ENCODE measurements at places on chromosomes 3 and 15. TPM values are rescaled to one million over a fixed set of nuclear protein-coding genes. Genes with fewer than 3 reads are reported as not detected.

GRCh38 chr15:80709542-80709941 lies 14.4 kb downstream of the ABHD17C start:
- DNase-seq = no peak
- H3K4me3 ChIP-seq = no peak overlapping the region
- H3K27me3 ChIP-seq = no peaks in the 10 kb centered on the region
- H3K36me3 ChIP-seq = no peaks in the 10 kb centered on the region

DNA sequence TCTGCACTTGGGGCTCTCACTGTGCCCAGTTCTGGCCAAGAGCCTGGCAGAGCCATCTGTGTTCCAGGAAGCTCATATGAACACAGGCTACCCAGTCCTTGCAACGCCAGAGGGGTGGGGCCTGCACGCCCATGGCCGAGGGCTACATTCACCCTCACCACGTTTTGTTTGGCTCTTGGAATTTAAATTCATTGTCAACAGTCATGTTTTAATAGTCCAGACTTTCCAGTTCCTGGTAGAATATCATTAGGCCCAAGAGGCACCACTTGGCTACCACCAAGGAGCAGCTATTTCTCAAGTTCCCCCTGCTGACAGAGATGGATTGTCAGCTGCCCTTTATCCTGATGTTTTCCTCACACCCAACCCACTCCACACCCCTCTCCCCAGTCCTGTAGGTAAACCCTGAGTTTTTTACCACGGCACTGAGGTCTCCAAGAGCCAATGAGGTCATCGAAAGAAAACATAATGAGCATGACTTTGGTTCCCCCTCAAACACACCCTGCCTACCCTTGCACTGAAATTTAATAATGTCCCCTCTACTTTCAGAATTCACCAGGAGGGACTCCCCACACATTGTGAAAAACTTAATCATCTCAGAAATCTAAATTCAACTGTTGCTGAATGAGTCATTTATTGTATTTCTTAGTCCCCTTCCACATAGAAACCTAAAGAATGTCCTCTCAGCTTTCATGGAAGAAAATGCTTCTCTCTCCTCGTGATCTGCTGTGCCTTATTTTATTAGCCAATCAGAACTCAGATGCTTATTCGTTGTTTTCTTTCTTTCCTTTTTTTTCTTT lies 125.1 kb downstream of the SHQ1 start:
- no peaks in the 10 kb centered on the region for H3K4me1 ChIP-seq
- DNase-seq = no peak
- H3K4me3 ChIP-seq = no peak overlapping the region
- no peak overlapping the region for H3K27ac ChIP-seq
- no peaks in the 10 kb centered on the region for H3K27me3 ChIP-seq

DNA sequence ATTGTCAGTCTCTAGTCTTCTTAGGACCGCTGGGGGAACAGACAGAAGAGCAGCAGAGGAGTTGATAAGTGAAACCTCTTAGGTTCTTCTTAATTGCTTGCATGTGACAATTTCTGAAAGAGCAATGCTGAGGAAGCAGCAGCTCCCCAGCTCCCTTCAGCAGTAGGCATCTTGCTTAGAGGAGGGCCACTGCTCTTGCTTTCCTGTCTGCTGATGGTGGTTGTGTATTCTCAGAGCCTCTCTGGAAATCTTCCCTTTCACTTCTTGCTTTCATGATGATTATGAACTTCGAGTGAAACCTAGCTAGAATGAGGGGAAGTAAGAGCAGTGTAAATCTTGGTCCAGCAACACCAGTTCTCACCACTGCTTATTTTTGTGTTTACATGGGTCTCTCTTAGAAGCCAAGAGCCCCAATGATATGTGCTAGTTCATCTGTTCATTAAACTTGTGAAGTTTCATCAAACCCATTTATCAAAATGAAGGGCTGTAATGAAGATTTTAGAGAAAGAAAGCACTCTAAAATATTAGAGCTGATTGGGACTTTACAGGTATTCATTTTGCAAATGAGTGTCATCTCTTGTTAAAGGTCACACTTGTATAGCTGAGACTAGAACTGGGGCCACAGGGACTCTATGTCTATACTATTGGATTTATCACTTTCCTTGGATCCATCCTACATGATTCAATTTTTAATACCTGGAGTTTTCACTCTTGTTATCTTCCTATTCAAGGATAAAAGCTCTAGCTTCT lies 246.7 kb downstream of the LPP start:
- H3K36me3 ChIP-seq = no peaks in the 10 kb centered on the region
- no peaks in the 10 kb centered on the region for H3K27me3 ChIP-seq
- H3K27ac ChIP-seq = no peak overlapping the region
- DNase-seq = no peak
- peaks cover 6% of the 10 kb centered on the region for H3K4me1 ChIP-seq

- DNase-seq = no peak
- H3K4me3 ChIP-seq = no peak overlapping the region
- H3K36me3 ChIP-seq = no peaks in the 10 kb centered on the region
- no peak overlapping the region for H3K27ac ChIP-seq
- peaks cover 2% of the 10 kb centered on the region for H3K27me3 ChIP-seq
Measured at GRCh38 chr15:87661454-87662355, 594.8 kb downstream of the NTRK3 start.

GRCh38 chr3:8891303-8891702 lies 72.0 kb downstream of the RAD18 start:
- H3K36me3 ChIP-seq = peaks cover 4% of the 10 kb centered on the region
- no peaks in the 10 kb centered on the region for H3K4me1 ChIP-seq
- H3K27ac ChIP-seq = no peak overlapping the region
- no peaks in the 10 kb centered on the region for H3K27me3 ChIP-seq
- H3K4me3 ChIP-seq = no peak overlapping the region

GRCh38 chr15:51737522-51738305 lies at the start of gene LYSMD2:
LYSMD2 (minus strand) TSS chr15:51737655; CDS start chr15:51737622, 33 bp downstream.
- no peaks in the 10 kb centered on the region for H3K36me3 ChIP-seq
- peak; percentile 66 for DNase-seq
- no peaks in the 10 kb centered on the region for H3K27me3 ChIP-seq
- H3K4me3 ChIP-seq = peak within 1 kb of the TSS; percentile 78
- peak within 1 kb of the TSS; percentile 83 for H3K27ac ChIP-seq

SPATA12 gene
- total RNA-seq = not detected

Measured in CD4-positive, alpha-beta T cell (primary cell).